ENCODE measurements at places on chromosomes 5 and 9.

DNA sequence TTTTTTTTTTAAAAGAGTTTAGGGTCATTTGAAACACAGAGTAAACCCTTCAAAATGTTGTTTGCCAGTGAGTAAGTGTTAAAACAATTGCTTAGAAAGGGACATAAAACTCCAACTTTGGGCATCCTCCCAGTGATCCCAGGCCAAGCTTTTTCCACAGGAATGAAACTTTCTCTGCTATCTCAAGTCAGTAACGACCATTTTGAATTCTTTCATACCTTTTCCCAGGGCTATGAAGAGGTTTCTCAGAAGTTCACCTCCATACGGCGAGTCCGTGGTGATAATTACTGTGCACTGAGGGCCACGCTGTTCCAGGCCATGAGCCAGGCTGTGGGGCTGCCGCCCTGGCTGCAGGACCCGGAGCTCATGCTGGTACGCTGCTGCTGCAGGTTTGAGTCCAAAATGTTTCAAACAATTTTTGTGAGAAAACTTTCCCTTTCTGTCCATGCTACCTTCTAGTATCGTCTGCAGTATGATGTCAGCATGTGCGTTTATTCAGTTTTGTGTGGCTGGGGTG is 16.8 kb downstream of the OTULIN start:
- no peak for DNase-seq

GRCh38 chr5:20360263-20360662 is 372.3 kb upstream of the CDH18 start:
- no peak for DNase-seq

DNA sequence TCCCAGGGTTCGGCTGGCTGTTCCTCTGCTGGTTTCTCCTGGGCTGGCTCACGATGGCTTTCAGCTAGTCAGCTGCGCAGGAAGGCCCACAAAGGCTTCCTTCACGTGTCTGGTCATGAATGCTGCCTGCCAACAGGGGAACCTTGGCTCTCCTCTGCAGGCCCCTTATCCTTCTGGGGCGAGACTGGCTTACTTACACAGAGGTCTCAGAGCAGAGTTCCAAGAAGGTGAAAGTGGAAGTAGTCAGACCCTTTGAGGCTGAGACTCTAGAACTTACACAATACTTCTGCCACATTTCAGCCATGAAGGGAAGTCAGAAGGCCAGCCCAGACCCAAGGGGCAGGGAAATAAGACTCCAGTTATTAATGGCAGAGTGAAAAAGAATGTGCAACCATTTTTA is 99.5 kb downstream of the LHFPL2 start:
- DNase-seq = no peak

- no peak for DNase-seq
Observed at GRCh38 chr9:132585954-132586829, 3.8 kb downstream of the BARHL1 start.

GRCh38 chr5:113123618-113124017 is 147.0 kb downstream of the DCP2 start:
- no peak for DNase-seq

GRCh38 chr5:87354496-87354895 is 58.2 kb downstream of the CCNH start:
- no peak for DNase-seq

DNA sequence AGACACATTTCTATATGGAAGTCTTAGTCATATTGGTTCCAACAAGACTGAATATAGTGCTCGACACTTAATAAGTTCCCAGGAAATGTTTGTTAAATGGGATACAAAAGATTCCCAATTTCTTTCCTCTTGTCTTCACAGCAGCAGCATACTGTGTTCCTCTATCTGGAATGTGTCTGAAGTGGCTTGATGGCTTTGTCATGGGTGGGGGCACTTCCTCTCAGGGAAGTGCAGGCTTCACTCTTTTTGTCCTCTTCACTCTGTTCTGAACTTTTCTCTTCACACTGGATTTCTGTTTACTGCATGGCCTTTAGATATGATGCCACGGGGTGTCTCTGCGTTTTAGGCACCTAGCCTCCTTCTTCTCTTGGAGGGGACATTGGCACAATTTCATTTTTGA is 127.7 kb upstream of the C9orf72 start:
- DNase-seq = no peak

DNA sequence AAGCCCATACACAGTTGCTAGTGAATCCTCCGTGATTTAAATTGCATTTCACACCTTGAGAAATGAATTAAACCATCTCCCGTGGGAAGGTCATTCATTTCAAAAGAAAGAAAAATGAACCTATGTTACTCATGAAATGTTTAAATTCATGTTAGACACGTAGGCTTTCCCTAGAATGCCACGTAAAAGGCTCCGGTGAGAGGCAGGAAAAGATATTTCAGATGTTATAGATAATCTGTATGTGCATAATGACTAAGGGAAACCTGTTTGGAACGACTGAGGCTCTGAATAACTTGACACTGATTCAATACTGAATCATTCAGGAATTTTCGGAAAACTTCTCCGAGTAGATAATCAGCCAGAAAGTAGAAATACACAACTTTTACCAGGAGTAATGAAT is 134.3 kb upstream of the ICE1 start:
- no peak for DNase-seq

GRCh38 chr5:55913466-55914413 is 62.6 kb downstream of the IL31RA start:
- no peak for DNase-seq

- DNase-seq = no peak
Observed at GRCh38 chr9:38195737-38196161, 126.7 kb upstream of the SHB start.

DNA sequence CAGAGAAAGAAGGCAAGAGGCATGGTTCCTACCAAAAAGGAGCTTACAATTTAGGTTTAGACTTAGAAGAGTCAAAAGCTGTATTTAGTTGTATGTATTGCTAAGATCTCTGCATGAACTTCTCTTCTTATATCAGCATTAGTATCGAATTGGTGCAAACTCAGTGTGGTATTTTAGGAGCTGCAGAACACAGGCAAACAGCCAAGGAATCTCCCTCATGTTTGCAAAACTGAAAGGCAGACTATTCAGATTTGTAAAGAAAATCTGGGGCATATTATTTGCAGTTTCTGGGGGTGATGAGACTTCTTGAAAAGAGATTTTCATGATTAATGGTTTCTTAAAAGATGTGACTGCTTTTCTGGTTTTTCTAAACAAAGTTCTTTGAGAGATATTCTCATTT is 252.7 kb downstream of the CEMIP2 start:
- DNase-seq = no peak

DNA sequence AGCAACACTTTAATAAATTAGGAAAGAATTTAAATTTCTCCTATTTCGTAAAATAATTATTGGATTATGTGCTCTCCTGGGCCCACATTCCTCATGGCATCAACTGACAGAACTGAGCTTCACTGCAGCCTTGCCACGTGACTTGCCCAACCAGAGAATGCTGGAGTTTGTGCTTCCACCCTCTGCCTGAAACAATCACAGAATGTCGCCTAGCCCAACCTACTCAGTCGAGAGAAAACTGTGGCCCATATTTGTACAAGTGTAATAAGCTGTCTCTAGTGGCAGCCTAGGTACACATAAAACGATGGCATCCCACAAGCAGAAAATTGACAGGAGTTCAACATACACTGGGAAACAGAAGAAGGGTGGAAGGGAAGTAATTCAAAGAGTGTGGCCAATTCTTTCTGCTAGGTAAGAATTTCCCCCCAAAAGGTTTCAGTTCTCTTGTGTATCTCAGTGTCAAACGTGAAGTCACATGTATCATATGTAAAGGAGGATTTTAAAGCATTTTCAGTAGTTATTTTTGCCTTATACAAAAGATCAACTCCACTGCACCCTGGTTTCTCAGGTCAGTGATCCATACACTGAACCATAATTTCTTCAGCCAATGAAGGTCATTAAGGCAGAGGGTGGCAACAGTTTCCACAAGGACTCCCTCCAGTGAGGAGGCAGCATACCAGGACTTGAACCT is 41.7 kb downstream of the ZNF608 start:
- DNase-seq = no peak

GRCh38 chr9:136805207-136805740 is 2.5 kb upstream of the RABL6 start:
- DNase-seq = no peak

- no peak for DNase-seq
Observed at GRCh38 chr5:21145376-21145775, 1157.4 kb upstream of the CDH18 start.

GRCh38 chr5:607541-608428 is 4.4 kb upstream of the CEP72 start:
- DNase-seq = no peak

- no peak for DNase-seq
Observed at GRCh38 chr9:36316611-36317317, 58.5 kb upstream of the GNE start.

DNA sequence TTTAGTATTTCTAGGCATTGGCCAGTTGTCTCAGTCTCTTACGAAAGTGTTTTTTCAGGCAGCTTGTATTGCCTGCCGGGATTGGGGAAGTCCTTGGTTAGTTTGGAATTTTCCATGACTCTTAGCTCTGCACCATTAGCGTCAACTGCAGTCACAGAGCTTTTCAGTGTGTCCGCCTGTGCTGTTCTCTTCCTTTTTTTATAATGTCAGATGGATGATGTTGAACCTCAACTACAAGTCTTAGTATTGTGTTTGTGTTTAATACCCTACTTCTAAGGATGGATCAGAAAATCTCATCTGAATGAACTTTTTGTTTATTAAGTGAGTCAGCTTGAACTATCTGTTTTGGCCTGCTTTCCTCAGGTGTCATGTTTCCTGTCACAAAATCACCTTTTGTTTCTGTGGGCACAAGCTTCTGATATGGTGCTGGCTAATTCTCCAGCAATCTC is 33.1 kb downstream of the ATP6V0E1 start:
- no peak for DNase-seq

DNA sequence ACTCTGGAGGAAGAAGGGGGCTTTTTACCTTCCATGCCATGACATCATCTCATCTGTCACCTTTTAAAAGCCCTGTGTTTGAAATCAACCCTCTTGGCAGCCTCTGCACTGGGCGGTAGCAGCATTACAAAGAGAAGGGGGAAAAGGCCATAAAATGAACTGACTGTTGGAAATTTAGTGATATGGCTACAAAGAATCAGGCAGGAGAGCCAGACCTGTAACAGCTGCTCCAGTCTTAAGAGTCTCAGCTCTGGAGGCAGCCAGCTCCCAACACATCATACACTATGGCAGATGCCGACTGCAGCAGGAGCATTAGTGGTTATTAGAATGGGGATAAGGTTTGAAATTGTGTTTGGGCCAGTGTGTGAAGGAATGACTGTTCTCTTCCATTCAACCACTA is 257.5 kb downstream of the DMAC1 start:
- no peak for DNase-seq

GRCh38 chr9:1042466-1042865 is 7.7 kb upstream of the DMRT2 start:
- no peak for DNase-seq

DNA sequence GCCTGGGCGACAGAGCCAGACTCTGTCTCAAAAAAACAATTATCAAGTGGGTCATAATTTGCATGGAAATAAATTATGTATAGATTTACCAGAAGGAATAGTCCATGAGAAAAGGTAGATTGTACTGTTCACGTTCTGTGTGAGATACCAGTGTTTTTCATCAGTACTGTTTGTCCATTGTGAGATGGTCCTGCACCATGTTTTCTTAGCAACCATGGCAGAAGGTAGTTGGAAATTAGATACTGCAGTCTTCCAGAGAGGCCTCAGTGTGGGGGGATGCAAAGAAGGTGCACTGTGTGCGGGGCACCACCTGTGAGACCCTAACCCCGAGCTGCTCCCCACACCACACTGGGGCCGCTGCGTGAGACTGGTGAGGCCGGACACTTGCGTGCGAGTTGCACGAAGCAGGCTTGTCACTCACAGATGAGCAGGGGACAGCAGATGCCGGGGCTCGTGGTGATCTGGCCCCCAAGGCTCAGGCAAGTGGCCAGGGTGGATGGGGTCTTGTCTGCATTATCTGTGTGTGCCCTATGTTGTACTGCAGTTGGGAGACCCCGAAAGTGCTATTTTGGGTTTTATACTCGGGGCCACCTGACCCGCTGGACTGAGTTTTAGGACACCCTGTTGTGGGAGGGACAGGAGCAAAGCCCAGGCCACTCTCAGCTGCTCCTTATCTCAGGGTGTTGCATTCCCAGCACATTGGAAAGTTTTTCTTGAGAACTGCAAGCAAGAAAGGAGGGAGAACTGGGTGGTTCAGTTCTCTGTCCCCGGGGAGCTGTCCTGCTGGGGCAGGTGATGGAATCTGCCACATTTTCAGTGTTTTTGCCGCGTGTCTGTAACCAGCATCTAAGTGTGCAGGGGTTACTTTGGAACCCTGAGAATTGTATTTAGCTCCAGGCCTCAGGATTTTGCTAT is 61.9 kb downstream of the EHMT1 start:
- no peak for DNase-seq

GRCh38 chr5:149418910-149419531 is 39.9 kb upstream of the IL17B start:
- DNase-seq = no peak

GRCh38 chr5:3542158-3542557 is 53.5 kb upstream of the IRX1 start:
- no peak for DNase-seq

GRCh38 chr5:17255471-17256021 is 38.1 kb downstream of the BASP1 start:
- DNase-seq = no peak

GRCh38 chr5:66329078-66329477 is 185.0 kb downstream of the SREK1 start:
- no peak for DNase-seq

GRCh38 chr5:176530983-176531901 is 6.0 kb downstream of the RNF44 start:
- DNase-seq = no peak

DNA sequence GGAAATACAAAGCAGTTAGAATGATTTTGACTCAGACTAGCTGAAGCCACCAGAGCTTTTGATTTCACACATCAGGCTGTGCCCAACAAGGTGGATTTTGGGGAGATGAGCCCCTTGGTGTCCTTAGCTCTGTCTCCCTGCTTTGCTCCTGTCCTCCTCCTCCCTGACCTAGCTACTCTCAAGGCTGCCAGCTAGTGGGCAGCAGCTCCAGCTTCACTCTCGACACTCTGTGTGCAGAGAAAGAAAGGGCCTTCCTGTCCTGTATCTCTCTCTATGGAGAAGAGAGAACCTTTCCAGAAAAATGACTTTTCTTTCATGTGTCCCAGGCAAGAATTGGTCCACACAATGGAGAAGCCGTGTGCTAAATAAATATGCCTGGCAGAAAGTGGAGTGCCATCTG is 446.2 kb downstream of the SEMA5A start:
- DNase-seq = no peak
